Ovary (tissue), 10 donors: ENCODE measurements at places on chromosomes 7 and 10.

GRCh38 chr10:60096761-60097513 is 190.6 kb upstream of the CCDC6 start:
- no peak for DNase-seq

DNA sequence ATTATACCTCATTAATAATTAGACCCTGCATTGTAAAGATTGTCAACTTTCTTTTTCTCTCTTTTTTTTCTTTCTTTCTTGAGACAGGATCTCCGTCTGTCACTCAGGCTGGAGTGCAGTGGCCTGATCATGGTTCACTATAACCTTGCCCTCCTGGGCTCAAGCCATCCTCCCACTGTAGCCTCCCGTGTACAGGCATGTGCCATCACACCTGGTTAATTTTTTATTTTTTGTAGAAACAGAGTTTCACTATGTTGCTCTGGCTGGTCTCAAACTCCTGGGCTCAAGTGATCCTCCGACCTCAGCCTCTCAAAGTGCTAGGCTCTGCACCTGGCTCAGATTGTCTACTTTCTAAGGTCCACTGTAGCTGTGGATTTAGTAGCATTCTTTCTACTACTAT is 50.7 kb downstream of the MDFIC start:
- no peak for DNase-seq

DNA sequence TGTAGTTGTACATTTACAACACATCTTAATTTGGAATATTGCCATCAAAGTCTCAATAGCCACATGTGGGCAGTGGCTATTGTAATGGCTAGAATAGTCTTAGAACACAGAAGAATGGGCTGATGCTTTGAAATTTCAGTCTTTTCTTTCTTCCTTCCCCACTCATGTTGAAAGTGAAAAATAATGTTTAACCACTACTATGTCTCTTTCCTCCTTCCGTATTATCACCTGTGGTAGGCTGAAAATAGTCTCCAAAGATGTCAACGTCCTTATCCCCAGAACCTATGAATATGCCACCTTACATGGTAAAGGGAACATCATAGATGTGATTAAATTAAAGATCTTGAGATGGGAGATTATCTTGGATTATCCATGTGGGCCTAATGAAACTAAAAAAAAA is 154.0 kb downstream of the SUGCT start:
- DNase-seq, result no peak

DNA sequence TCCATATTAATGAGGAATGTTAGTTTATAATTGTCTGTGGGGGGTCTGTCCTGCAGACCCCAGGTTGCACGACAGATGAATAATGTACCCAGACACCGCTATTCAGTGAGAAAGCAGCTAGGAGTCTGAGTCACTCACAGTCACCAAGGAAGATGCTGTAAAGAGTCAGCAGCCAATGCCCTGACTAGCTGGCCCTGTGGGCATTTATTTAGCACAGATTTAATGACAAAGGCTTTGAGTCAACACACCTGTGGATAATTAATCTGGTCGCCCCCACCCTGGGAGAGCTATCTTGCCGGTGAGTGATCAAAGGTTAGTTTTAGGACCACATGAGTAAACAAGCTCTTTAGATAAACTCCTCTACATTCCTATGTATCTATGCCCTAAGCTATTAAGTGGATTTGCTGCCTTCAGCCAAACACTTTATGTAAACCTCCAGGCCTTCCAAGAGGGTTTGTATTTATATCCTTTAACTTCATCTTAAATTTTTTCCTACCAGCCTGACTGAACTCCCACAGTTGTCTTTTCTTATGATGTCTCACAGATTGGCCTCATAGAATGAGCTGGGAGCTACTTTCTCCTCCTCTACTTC is 180.0 kb upstream of the ADCY1 start:
- DNase-seq, result no peak

GRCh38 chr7:967361-968082 is 7.8 kb downstream of the COX19 start:
- no peak for DNase-seq

GRCh38 chr7:24130631-24131030 is 153.4 kb upstream of the NPY start:
- DNase-seq, result no peak

DNA sequence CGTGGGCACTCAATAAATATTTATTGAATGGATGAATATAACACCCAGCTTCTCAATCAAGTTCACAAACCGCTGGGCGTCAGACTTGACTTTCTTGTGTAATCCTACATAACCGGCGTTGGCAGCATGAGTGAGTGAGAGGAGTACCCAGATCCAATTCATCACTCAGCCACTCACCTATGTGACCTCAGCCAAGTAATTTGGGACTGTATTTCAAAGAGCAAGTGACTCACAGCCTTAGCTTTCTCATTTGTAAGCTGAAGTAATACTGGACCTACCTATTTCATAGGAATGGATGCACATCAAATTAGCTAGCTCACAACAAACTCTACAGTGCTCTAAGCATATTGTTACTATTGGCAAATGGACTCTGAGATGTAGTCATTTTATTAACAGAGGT is 53.8 kb upstream of the FAM204A start:
- no peak for DNase-seq

DNA sequence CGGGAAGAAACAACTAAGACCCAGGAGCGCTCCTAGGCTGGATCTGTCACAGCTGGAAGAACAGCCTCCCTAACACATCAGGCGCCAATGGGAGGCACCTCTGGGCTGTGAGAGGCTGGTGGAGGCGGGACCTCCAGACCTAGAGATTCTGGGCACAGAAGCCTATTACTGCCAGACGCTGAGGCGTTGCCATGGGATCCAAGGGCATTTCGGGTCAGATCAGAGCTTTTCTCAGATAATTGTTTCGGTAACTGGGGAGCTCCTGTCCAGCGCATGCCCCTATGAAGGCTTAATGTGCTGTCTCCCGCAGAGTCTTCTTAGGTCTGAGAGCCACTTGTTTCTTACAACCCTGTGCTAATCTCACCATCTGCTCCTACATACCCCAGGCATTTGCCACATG is 339.2 kb downstream of the ZNF716 start:
- DNase-seq, result no peak
